ENCODE measurements at places on chromosomes 3 and 15.

DNA sequence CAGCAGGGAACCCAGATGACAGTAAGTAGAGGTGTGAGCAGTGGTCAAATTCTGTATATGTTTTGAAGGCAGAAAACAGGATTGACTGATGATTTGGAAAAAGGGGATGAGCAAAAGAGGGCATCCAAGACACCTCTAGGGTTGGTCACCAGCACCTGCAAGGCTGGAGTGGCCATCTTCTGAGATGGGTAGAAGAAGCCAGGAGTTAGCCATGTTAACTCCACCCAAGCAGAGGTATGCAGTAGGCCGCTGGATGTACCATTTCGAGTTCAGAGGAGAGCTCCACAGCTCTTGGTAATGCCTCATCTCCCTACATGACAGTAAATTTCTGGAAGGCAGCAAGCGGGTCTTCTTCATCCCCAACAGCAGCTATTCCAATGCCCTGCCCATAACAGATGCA lies 7.0 kb downstream of the RFTN1 start:
- no peak for DNase-seq

- DNase-seq: no peak
Observed at GRCh38 chr3:73716418-73716817, 91.7 kb upstream of the PDZRN3 start.

DNA sequence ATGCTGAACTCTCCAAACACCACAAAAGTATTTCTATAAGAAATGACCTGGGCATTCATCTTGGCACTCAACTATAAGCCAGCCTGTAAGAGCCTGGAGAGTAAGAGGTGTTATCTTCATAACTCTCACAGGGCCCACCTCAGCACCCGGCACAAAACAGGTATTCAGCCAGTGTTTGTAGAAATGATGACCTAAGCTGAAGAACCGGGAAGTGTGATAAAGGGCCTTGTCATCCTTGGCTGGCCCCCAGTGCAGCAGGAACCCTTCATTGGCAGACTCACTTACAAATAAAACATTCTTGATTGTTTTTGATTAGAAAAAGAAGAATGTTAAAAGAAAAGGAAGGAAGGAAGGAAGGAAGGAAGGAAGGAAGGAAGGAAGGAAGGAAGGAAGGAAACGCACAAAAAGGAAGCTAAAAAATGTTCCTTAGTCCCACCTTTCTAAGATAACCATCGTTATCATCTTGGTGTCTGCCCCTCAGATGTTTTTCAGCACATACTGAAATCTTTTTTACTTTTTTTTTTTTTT lies 52.1 kb downstream of the DAPK2 start:
- no peak for DNase-seq

DNA sequence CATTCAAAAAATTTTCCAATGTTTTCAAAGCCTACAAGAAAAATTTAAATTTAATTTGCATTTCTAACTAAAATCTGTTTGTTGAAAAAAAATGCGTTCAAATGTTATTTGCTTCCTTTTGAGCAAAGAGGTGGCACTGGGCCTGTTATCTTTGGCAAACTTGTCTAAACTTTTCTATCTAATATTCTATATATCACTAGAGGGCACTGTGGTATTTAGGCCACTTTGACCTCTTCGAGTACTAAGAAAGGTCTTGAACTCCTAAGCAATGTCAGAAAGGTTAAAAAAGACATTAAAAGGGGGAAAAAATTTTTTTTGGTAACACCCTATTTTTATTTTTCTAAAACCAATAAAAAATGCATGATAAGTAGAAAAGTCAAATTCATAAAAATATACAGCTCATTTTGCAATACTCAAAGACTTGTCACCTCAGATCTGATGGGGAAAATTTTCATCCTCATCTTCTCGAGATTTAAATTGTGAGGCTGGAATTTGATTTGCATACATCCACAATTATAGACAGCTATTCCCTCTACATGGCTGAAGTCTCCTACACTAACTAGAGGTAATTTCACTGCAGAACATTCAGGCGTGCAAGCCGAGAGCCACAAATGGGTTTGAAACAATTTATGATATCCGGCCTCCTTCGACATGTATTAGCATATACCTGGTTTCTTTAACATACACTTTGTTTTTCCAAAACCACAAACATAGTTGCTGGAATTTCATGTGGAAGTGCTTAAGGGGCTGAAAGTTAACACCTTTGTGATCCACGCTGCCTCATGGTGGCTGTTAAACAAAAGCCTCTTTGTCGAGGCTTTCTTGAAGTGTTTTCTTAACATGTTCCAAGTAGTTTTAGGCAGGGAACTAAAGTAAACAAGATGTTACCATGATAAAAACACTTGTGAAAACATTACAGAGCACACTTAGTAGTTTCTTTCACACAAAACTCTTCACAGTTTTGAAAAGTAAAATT lies 576.4 kb downstream of the FOXP1 start:
- no peak for DNase-seq

DNA sequence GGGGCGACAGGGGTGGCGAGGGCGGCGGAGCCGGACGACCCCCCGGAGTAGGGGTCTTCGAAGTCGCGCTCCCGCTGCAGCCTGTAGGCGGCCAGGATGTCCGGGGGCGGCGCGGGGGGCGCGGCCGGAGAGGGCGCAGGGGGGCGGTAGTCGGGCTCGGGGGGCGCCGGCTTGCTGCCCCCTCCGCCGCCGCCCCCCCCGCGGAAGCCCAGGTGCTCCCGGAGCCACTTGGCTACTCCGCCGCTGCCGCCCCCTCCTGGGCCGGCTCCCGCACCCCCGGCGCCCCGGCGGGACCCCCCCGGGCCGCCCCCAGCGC lies 230 bp downstream of the SHF start:
- no peak for DNase-seq

DNA sequence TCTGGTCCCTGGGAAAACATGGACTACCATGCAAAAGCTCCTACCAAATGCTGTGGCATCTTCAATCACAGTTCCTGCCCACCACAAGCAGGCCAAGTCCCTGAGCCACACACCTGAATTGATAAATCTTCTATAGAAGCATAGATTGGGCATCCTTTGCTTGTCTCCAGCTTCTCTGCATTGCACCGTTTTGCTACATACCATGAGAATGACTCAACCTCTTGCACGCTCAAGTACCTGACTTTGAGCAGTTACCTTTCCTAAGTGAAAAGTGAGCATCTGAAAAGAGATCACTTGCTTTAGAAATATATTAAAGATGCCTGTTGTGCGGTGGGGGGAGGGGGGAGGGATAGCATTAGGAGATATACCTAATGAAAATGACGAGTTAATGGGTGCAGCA lies 31.3 kb downstream of the GATM start:
- DNase-seq: no peak

- DNase-seq: no peak
Observed at GRCh38 chr3:117820658-117821299, 1111.2 kb downstream of the TUSC7 start.

GRCh38 chr15:68560501-68561113 lies 18.2 kb upstream of the CORO2B start:
- no peak for DNase-seq

- no peak for DNase-seq
Observed at GRCh38 chr15:46723308-46723707, 994.0 kb upstream of the SEMA6D start.

GRCh38 chr3:167521006-167521355 lies 47.1 kb upstream of the SERPINI2 start:
- DNase-seq: no peak

DNA sequence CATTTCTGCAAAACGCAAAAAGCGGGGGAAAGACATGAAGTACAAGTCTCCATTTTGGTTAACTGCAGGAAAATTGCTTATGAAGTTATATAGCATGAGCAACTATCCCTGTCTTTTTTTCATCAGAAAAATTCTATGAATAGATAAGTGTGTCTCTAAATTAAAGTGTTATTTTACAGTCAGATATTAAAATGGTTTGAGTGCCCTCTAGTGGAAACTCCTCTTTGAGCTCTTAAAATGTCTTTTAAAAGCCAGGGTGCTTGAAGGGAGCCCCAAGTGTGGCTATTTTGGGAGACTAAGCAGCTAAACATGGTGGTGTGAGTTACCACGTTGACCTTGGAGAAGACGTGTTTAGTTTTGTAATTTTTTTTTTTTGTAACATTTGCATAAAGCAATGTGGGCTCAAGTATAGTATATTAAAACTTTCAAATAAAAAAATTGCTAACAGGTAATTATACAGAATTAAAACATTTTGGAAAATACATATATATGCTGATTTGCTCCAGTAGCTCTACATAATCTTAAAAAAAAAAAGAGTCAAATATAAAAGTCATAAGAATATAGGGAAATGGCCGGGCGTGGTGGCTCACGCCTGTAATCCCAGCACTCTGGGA lies 77.2 kb downstream of the PPP2R3A start:
- DNase-seq: no peak

GRCh38 chr3:160259589-160259988 lies 34.4 kb downstream of the C3orf80 start:
- DNase-seq: no peak

DNA sequence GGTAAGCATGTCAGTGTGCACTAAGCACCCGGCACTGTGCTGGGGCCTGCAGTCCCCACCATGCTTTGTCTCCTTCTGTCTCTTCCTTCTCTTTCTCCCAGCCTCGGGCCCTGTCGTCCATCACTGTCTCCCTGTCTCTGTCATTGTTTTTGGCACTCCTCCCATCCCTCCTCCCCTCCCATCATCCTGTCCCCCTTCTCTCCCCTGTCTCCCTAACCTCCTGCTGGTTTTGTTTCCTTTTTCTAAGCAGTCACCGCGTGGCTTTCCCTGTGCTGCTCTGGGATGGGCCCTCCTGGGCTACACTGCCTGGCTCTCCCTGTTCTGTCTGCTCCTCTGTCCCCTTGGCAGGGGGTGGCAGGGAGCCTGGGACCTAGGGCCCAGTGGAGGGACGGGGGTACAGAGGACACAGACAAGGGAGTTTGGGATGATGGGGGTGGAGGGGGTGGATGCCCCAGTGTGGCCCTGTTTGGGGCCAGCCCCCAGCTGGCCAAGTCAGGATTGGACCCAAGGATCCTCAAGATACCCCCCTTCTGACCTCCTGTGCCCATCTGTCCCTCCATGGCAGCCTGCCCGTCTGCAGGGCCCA lies 5.7 kb downstream of the CHST13 start:
- no peak for DNase-seq

DNA sequence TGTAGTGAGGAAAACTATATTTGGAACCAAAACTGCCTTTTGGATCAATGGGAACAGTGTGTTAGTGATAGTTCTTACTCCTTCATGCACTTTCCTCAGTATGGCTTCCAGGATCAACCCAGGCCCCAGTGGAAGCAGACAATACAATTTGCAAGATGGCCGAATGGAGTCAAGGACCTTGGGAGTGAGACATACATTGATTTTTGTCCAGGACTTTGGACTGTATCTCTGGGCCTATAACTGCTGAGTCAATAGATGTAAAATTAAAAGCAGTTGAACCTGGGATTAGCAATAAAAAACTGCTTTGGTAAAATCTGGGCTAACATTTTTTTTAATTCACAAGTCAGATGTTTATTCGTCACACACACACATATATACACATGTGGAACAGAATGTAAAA lies 1.8 kb downstream of the ARRDC4 start:
- no peak for DNase-seq

Data from CD8-positive, alpha-beta T cell (primary cell).